IgD-negative memory B cell (primary cell): ENCODE measurements at places on chromosomes 5 and 9. TPM values are rescaled to one million over a fixed set of nuclear protein-coding genes. Genes with fewer than 3 reads are reported as not detected.

Gene CAMK4
- polyA plus RNA-seq = 9.7 TPM

Gene WNK2
- 0.18 TPM for polyA plus RNA-seq

Gene ALG2
- polyA plus RNA-seq = 24.7 TPM

Gene GLRA1
- polyA plus RNA-seq = not detected

Gene DND1
- polyA plus RNA-seq = not detected

Gene LECT2
- polyA plus RNA-seq = not detected

Gene FCN2
- polyA plus RNA-seq = not detected

Gene TMEM215
- polyA plus RNA-seq = not detected

Gene TLX3
- not detected for polyA plus RNA-seq

Gene GABRB2
- not detected for polyA plus RNA-seq

Gene ORM1
- not detected for polyA plus RNA-seq

Gene PCDHB3
- not detected for polyA plus RNA-seq

Gene TGFBI
- 7.1 TPM for polyA plus RNA-seq

Gene ZFP2
- polyA plus RNA-seq = 1.0 TPM

Gene PTGES
- not detected for polyA plus RNA-seq

Gene LRRC19
- polyA plus RNA-seq = not detected

Gene LCN2
- 1.5 TPM for polyA plus RNA-seq

Gene GABRA6
- polyA plus RNA-seq = not detected
